ENCODE measurements at places on chromosomes 5 and 9.

DNA sequence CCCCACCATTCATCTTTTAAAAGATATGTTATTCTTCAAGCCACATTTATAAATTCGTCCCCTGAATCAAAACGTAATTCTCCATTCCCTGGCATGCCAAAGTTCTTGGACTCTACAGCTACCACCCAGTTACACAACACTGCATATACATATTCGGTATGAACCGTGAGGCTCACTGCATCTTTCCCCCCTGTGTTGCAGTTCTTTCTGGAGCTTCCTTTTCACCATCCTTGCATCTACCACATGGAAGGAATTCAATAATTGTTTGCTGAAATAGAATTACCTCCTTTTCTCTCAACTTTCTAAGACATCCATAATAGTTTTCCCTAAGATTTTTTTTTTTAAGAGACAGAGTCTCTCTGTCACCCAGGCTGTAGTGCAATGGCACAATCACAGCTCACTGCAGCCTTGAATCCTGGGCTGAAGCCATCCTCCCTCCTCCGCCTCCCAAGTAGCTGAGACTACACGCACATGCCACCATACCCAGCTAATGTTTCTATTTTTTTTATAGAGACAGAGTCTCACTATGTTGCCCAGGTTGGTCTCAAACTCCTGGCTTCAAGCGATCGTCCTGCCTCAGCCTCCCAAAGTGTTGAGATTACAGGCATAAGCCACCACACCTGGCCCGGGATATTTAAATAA lies 3.3 kb downstream of the LPAR1 start:
- no peak for DNase-seq

DNA sequence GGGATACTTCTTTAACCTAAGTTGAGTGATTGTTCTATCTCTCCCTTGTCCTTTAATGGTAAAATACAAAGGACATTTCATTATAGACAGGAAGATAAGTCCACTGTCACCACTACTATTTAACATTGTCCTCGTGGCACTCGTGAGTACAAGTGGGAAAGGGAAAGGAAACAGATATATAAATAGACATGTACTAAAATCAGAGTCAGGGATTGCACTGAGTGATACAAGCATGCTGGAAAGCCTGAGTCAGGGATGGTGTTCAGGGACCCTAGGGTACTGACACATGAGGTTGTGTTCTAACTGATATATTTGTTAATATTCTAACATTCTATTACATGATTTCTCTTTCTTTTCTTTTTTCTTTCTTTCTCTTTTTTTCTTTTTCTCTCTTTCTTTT lies 74.8 kb upstream of the FAM170A start:
- no peak for DNase-seq

DNA sequence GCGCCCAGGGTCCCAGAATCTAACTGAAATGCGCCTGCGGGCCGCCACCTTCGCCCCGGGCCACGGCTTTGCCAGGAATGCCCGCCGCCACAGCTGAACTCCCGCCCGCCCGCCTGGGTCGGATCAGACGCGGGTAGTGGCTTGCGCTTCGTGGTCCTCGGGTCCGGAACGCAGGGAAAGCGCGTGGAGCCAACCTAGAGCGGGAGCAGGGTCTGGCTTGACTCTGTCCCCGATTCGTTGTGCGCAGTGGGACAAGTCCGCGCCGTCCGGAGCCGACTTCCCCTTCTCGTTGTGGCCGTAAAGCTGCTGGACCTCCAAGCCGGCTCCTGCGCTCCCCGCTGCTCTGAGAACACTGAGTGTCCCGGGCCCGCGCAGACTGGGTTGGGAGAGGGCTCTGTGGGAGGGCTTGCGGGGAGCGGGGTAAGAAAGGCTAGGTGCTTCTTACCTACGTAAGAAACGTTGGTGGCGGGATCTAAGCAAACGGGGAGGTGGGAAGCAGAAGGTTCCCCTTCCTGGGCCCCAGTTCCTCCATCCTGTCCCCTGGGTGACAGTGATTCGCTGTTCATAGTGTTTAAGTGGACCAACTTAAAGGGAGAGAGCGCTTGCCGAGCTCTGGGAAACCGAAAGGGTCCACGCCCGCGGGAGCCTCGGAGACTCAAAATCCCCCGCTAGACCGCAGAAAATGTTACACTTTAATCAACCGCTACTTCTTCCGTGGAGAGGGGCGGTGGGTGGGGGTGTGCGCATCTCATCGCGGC lies 4.4 kb upstream of the FOXE1 start:
- DNase-seq: no peak

- DNase-seq: no peak
These were observed 185.2 kb downstream of the CCDC171 start for GRCh38 chr9:15738011-15738410.

- no peak for DNase-seq
These were observed 20.0 kb downstream of the PITX1 start for GRCh38 chr5:135013947-135014570.

GRCh38 chr5:81408496-81408895 lies 14.6 kb upstream of the ACOT12 start:
- no peak for DNase-seq
